ENCODE measurements at places on chromosomes 11 and 22.
A peak's percentile ranks its signal among the peaks of the same experiment; 100 is the strongest.

DNA sequence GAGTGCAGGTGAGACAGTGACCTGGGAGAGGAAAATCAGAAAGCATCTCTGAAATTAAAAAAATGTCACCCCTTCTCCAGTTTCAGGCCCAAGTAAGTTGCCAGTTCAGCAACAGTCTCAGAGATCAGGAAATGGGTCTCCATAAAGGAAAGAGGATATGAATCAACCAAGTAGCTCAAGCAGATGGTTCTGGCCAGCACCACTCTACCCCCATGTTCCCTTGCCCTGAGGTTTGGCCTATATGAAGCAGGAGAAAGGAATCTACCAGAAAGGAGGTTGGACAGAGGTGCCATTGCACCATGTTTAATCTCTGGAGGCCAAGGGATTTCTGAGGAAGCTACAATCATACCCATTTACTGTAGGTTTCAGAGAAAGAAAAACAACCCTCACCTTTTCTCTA lies 7.7 kb downstream of the FZD4 start:
- DNase-seq: no peak

- DNase-seq: no peak
Measured at GRCh38 chr11:17865765-17866428, 131.3 kb downstream of the KCNC1 start.

DNA sequence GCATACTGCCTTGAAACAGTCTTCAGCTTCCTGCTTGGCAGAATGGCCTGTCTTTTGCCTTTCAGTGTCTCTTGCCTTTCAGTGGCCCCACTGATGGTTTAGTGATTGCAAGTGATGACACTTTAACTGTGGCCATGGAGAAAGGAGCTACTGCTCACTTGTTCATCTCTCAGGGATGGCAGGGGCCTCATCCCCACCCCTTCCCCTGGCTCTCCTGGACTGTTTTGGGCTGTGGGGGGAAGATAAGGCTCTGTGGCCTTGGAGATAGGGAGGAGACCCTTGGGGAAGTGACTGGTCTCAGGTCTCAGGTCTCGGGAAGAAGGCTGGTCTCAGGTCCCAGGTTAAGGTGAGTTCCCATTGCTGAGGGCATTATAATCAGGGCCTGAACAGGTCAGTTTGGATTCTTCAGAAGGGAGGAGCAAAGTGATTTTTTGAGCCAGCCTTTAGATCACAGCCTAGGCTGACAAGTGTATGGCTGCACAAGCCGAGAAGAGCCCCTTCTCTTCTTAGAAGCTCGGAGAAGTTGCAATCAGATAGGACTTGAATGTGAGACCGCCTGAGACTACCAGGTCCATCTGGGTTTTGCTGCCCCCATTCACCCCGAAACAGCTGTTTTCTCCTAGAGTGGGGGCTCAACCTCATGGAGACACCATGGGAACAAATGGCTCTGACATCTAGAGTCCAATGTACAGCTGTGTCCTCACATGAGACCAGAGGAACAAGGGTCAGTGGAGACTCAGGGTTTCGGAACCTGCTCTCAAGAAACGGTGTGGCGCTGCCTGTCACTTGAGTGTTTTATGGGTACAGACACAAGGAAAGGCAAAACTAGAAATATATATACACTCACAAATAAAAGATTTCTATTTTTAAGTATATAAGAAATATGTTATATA lies 15.9 kb upstream of the P2RY2 start:
- DNase-seq: no peak

GRCh38 chr11:4059424-4059823 lies 35.2 kb upstream of the RRM1 start:
- DNase-seq: no peak

DNA sequence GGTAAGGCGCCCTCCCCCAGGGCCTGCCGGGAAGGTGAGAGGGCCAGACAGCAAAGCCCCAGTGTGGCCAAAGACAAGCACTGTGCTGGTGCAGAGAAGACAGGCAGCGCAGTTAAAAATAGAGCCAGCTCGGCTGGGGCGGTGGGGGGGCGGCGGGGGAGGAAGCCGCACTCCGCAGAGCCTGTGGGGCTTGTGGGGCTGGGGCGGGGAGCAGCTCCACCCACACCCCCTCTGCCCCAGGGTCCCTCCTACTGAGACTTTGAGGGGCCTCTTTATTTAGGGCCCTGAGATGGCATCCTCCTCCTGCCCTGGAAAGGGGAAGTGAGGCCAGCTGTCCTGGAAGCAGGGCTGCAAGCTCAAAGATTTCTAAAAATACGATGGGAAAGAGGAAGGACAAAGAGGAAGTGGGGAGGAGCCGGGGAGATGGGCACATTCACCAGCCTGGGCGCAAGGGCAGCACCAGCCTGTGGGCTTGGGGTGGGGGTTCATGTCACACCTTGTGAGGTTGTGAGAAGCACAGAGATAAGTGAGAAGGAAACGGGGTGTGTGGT lies 2.6 kb downstream of the CYTH4 start:
- peak; percentile 43 for DNase-seq

DNA sequence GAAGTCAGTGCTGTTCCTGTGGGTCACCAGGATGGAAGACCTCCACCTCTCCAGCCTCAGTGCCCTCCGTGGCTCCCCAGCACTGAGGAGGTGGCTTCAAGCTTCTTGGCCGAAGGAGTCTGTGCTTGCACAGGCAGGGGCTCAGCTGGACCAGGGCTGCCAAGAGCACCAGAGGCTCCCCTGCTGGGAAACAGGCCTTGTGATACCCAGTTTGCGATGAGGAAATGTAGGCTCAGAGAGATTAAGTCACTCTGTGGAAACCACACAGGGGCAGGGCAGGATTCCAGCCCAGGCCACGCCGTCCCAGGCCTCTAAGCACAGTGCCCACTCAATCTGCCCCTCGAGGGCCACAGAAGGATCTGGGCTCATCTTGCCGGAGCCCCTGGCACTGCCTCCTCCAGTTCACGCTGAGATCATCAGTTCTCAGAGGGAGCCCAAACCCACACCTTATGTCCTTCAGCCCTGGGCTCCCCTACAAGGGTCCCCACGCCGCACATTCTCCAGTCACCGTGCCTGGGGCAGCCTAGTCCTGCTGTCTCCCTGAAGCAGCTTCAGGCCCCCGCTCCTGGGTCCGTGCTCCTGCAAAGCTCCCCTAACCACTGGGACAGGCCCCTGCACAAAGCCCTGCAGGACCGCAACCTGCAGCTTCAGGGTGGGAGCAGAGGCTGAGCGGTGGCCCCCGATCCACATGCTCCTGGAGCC lies 21.6 kb downstream of the ANO1 start:
- no peak for DNase-seq
